ENCODE measurements at places on chromosomes 7 and 10.
A peak's percentile ranks its signal among the peaks of the same experiment; 100 is the strongest.

DNA sequence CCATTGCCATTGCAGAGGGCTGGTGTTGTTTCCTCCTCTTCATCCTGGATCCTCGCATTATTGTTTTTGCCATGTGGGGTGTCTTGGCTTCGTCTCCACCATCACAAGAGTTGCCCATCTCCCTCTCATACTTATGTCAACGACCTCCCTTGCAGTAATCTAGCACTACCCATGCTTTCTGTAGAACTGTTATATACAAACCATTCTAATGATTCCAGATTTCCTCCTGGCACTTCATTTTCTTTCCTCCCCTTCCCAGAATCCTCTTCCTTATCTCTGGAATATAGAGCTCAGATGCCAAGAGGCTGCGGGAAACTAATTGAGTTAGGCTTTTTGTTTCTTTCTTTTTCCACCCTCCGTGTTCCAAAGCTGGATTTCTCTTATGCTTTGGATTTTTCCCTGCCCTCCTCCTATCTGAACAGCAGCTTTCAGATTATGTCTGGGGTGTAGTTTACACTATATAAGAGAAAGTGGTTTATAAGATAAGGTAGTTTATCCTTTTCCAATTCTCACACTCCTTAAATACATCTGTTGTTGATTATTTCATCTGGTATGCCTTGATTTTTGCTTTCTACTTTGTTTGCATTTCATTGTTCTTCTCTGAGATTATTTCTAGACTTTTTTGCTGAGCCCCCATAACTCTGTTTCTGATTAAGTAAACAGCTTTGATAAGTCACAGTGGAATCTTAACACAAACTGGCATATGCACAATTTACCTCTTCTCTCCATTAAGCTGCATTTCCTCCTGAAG is 264.1 kb downstream of the BICC1 start:
- H3K4me3 ChIP-seq: no peak overlapping the region
- no peaks in the 10 kb centered on the region for H3K4me1 ChIP-seq
- no peaks in the 10 kb centered on the region for H3K36me3 ChIP-seq
- peak overlapping the region; percentile 17 for H3K27ac ChIP-seq
- H3K27me3 ChIP-seq: no peaks in the 10 kb centered on the region

DNA sequence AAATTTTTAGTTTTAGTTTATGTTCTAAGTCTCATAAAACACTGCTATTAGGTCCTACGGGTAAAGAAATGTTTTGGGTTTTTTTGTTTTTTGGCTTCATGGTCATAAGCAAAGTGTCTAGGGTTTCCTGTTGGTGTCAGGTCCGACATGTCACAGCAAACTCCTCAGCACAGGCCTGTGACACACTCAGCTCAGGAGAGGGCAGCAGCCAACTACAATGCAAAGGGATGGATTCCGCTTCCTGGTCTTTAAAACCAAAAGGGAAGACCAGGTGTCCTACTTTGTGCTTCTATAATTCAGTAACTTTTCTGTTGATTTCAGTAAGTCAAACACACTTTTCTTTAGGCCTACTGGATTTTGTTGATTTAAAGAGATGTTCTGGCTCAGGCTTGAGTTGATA is 83.8 kb upstream of the MACROH2A2 start:
- no peak for DNase-seq
- no peaks in the 10 kb centered on the region for H3K36me3 ChIP-seq
- no peaks in the 10 kb centered on the region for H3K4me1 ChIP-seq
- H3K27ac ChIP-seq: no peak overlapping the region

DNA sequence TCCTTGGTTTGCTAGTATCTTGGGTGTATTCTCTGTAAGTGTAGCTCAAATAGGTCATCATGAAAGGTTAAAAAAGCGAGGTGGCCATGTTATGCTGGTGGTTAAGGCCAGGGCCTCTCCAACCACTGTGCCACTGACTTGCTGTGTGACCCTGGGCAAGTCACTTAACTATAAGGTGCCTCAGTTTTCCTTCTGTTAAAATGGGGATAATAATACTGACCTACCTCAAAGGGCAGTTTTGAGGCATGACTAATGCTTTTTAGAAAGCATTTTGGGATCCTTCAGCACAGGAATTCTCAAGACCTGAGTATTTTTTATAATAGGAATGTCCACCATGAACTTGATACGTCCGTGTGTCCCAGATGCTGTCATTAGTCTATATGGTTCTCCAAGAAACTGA is 17.1 kb downstream of the SCD start:
- H3K27me3 ChIP-seq: no peaks in the 10 kb centered on the region
- H3K27ac ChIP-seq: no peak overlapping the region
- H3K36me3 ChIP-seq: no peaks in the 10 kb centered on the region
- H3K4me3 ChIP-seq: no peak overlapping the region

DNA sequence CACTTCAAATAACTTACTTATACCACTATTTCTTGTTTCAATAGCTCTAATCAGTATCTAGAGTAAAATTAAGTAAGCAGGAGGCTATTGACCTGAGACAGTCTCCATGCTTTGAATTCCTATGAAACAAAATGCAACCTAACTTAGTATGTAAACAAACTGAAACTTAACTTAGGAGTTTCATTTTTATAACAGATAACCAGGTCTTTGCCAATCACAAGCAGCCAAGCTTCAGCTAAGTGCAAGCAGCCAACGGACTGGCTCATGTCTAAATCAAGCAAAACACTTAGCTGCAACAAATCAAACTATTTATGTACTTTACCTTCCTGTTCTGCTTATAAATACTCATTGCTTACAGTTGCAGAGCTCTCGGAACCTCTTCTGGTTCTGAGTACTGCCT is 4.4 kb upstream of the GSTK1 start:
- no peaks in the 10 kb centered on the region for H3K36me3 ChIP-seq
- no peak overlapping the region for H3K4me3 ChIP-seq
- H3K27ac ChIP-seq: no peak overlapping the region
- H3K4me1 ChIP-seq: no peaks in the 10 kb centered on the region
- no peaks in the 10 kb centered on the region for H3K27me3 ChIP-seq

DNA sequence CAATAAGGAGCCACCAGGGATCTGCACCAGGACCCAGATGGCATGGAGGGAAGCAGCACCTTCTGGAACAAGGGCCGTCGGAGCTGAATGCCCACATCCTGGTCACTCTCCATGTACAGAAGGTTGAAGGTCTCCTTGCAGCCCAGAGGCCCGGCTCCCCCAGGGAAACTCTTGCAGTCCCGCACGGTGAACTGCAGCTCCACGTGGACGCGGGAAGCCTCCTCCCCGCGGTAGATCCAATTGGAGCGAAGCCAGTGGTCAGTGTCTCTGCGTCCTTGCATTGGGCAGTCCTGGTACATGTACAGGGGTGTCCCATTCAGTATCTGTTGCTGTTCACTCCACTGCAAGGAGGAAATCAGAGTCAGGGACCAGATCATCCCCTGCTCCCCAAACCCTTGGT is 7.4 kb downstream of the EPHA1 start:
- H3K4me1 ChIP-seq: no peaks in the 10 kb centered on the region
- no peaks in the 10 kb centered on the region for H3K27me3 ChIP-seq
- peak; percentile 60 for DNase-seq
- no peaks in the 10 kb centered on the region for H3K36me3 ChIP-seq
- H3K4me3 ChIP-seq: no peak overlapping the region
- no peak overlapping the region for H3K27ac ChIP-seq

GRCh38 chr10:114917927-114918672 is 19.9 kb upstream of the TRUB1 start:
- no peak overlapping the region for H3K4me3 ChIP-seq
- H3K27ac ChIP-seq: no peak overlapping the region
- H3K4me1 ChIP-seq: no peaks in the 10 kb centered on the region
- no peaks in the 10 kb centered on the region for H3K36me3 ChIP-seq
